Colonic mucosa (tissue), 4 donors: ENCODE measurements at places on chromosomes 3 and 15. TPM values are rescaled to one million over a fixed set of nuclear protein-coding genes. Genes with fewer than 3 reads are reported as not detected.
A peak's percentile ranks its signal among the peaks of the same experiment; 100 is the strongest.

DNA sequence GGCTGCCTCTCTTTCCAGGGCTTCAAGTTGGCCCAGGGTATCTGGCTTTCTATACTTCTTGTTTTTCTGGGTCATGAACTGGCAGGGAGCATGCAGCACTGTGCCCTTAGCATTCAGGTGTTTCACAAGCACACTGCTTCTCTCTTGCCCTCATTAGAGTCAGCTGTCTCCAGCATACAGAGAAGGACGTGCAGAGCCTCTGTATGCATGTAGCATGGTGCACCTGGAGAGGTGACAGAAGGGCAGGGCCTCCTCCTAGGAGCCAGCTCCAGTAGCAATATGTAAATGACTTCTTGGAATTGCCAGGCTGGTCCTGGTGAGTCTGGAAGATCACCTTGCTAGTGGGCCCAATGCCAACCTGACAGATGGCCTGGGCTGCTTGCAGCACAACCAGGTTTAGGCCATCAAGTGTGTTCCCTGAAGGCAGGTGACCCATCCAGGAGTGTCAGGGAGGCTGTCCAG lies 44.8 kb upstream of the ATP2C1 start:
- peak; percentile 79 for DNase-seq

DNA sequence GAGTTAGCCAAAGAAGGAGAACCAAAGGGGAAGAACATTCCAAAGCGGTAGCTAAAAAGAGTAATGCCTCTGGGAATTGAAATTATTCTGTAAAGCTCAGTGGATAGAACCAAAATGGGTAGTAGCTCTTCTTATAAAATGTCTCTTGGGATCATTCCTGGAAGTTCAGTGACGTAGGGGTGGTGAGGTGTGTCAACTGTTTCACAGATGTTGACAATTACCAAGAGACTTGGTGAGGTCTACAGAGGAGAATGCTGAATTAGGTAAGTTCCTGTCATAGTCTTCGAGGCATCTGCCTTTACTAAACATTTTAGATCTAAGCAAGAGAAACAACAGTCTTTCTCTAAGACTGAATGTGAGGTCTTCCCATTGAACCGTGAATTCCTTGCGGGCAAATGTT lies 67.8 kb downstream of the TPRG1 start:
- no peak for DNase-seq

DNA sequence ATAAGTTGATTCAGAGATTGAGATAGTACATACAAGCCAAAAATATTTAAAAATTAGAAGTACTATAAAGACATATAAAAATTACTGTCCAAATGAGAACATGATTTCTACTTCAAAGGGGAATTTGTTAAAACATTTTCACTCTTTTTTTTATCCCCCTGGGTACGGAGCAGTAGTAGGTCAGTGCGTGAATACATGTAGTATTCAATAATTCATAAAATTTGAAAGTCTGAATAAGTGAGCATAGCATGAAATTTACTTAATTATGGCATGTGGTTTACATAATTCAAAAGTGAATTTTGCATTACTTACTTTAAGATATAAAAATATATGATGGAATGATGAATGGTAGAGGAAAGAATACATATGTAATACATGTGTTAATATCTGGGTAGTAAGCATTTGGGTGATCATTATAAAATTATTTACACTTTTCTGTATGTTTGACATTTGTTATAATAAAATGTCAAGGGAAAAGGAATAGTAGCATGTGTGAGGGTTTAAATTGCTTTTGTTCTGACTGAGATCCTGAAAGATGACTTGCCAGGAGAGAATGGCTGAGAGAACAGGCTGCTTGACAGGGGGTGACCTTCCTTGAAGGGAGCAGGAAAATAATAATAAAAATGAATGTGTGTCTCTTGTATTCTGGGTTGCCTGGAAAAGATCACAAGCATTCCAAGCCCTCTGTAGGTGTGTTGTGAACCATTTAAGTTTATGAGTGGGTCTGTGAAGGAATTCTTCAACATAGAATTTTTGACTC lies 1178.8 kb downstream of the ZPLD1 start:
- no peak for DNase-seq

GRCh38 chr3:14127516-14128161 lies 2.8 kb downstream of the TMEM43 start:
- DNase-seq, result no peak

GRCh38 chr3:5013021-5013906 lies 34.0 kb downstream of the BHLHE40 start:
- DNase-seq, result peak; percentile 80

DNA sequence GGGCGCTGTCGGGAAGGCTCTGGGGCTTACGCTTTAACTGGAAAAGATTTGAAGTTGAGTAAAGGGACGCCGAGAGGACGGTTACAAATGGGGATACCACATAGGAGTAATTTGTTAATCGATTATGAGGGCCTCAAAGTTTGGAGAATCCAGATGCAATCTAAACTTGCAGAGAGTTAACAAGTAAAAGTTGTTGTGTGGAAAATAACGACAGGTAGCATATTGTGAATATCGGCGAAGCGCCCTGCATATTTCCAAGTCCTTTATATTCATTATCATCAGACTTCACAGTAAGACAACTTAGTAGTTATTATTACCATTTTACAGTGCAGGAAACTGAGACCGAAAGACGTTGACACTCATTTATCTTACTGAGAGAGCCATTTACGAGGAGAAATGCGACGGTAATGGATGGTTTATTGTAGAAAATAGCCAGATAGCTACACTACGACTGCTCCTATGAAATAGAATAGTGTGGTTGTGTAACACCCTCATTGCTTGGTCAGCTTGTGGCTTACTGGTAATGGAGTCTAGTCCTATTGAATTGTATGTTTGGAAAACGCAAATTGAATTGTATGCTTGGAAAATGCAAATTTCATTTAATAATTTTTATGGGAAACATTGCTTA lies 700 bp downstream of the MKRN2 start:
- DNase-seq, result no peak

GRCh38 chr15:83919978-83920510 lies 266.1 kb downstream of the ADAMTSL3 start:
- no peak for DNase-seq

GRCh38 chr15:48385031-48385830 lies 54.0 kb downstream of the DUT start:
- DNase-seq, result no peak

DNA sequence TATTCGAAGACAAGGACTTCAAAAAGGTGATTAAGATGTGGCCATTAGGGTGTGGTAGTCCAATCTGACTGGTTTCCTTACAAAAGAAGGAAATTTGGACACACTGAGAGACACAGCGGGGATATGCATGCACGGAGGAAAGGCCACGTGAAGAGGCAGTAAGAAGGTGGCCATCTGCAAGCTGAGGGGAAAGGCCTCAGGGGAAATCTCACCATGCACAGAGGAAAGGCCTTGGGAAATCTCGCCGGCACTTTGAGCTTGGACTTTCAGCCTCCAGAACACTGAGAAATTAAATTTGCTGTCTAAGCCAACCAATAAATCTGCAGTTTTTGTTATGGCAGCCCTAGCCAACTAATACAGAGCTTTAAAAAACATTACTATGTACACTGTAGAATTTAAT lies 78.8 kb downstream of the DLG1 start:
- no peak for DNase-seq

The RARRES1 gene
- 79.5 TPM for total RNA-seq

The BNC1 gene
- total RNA-seq, result not detected

The FRMD5 gene
- 3.4 TPM for total RNA-seq
